A549 treated with CpdA at 1 μM for 4 hours (cell line): ENCODE measurements at places on chromosomes 7 and 10. TPM values are rescaled to one million over a fixed set of nuclear protein-coding genes. Genes with fewer than 3 reads are reported as not detected.

Gene RPEL1
- total RNA-seq: 0.06 TPM in 1 of 5 replicates, not detected in the others

Gene CALML5
- total RNA-seq: not detected in 5 replicates

Gene PRPS1L1
- total RNA-seq: not detected in 5 replicates

Gene GDF2
- not detected in 5 replicates for total RNA-seq

Gene TEX36
- not detected in 5 replicates for total RNA-seq

Gene LFNG
- total RNA-seq: 8.4 to 14.0 TPM (median 12.7 TPM) in 5 replicates

Gene MRLN
- not detected in 5 replicates for total RNA-seq

Gene OR2A42
- not detected in 5 replicates for total RNA-seq

Gene BICC1
- total RNA-seq: 21.5 to 30.1 TPM (median 23.6 TPM) in 5 replicates

Gene ARHGAP22
- total RNA-seq: 3.6 to 4.4 TPM (median 4.0 TPM) in 5 replicates

Gene LUC7L2
- 39.6 to 42.7 TPM (median 40.8 TPM) in 5 replicates for total RNA-seq

Gene MMP21
- total RNA-seq: 0.13 TPM in 1 of 5 replicates, not detected in the others

Gene GIMAP7
- not detected in 5 replicates for total RNA-seq

Gene TCF7L2
- total RNA-seq: 17.8 to 24.1 TPM (median 20.6 TPM) in 5 replicates

Gene FAM3C
- 38.0 to 51.4 TPM (median 41.0 TPM) in 5 replicates for total RNA-seq

Gene EIF4H
- total RNA-seq: 296 to 344 TPM (median 305 TPM) in 5 replicates

Gene ZNF727
- not detected in 5 replicates for total RNA-seq

Gene ARHGEF35
- 0.22 to 0.40 TPM (median 0.27 TPM) in 5 replicates for total RNA-seq

Gene VSTM2A
- not detected in 5 replicates for total RNA-seq

Gene SFRP4
- total RNA-seq: 2.8 to 4.8 TPM (median 3.6 TPM) in 5 replicates

Gene ZSCAN21
- 10.0 to 12.2 TPM (median 10.5 TPM) in 5 replicates for total RNA-seq

Gene NPTX2
- total RNA-seq: 0.01 to 0.09 TPM (median 0.08 TPM) in 4 of 5 replicates, not detected in the other

Gene ENO4
- 0.19 to 0.51 TPM (median 0.34 TPM) in 5 replicates for total RNA-seq

Gene C10orf62
- total RNA-seq: 0.12 TPM in 1 of 5 replicates, not detected in the others

Gene AEBP1
- total RNA-seq: 0.05 TPM in 1 of 5 replicates, not detected in the others

Gene ENTPD1
- total RNA-seq: 0.02 to 0.10 TPM in 2 of 5 replicates, not detected in the others

Gene OR2A7
- total RNA-seq: not detected in 5 replicates

Gene GOLGA7B
- 3.6 to 6.0 TPM (median 4.7 TPM) in 5 replicates for total RNA-seq

Gene SPDYE9
- not detected in 5 replicates for total RNA-seq

Gene TMEM236
- 0.05 to 0.12 TPM (median 0.07 TPM) in 5 replicates for total RNA-seq

Gene SLC18A3
- 0.03 TPM in 1 of 5 replicates, not detected in the others for total RNA-seq

Gene CPVL
- 0.16 to 0.45 TPM (median 0.24 TPM) in 5 replicates for total RNA-seq

Gene CAPZA2
- 109 to 174 TPM (median 121 TPM) in 5 replicates for total RNA-seq

Gene PTPRZ1
- not detected in 5 replicates for total RNA-seq

Gene GPR85
- not detected in 5 replicates for total RNA-seq

Gene GCC1
- 14.4 to 15.5 TPM (median 14.9 TPM) in 5 replicates for total RNA-seq

Gene NUTM2B
- total RNA-seq: 0.14 to 0.38 TPM (median 0.23 TPM) in 5 replicates

Gene UPK3BL2
- total RNA-seq: 2.3 to 3.1 TPM (median 2.4 TPM) in 5 replicates

Gene CPA1
- not detected in 5 replicates for total RNA-seq
